ENCODE measurements at places on chromosomes 2 and 18.

DNA sequence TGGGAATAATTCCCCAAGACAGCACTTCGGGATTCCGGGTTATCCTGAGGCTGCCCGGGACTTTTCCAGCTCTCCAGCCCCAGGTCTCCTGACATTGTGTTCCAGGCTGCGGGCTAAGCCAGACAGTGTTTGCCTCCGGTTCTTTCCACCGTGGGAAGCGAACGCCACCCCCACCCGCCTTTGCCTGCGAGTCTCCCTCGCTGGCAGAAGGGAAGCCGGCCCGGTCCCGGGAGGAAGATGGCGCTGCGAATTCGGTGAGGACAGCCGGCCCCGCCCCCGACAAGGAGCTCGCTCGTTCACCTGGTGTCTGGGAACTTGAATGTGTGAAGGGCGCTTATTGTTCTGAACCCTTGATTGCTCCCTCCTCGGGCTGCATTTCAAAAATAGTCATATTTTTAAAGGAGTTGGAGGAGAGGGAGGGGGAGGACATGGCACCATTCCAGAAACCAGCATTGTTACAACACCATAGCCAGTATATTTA lies 2.9 kb downstream of the LRATD1 start:
- peak; percentile 60 for DNase-seq

- no peak for DNase-seq
Observed at GRCh38 chr2:27080140-27080469, 1.7 kb downstream of the EMILIN1 start.

GRCh38 chr2:178858896-178859625 lies 51.8 kb upstream of the TTN start:
- DNase-seq = no peak

GRCh38 chr18:38301621-38302020 lies 736.0 kb upstream of the CELF4 start:
- no peak for DNase-seq

DNA sequence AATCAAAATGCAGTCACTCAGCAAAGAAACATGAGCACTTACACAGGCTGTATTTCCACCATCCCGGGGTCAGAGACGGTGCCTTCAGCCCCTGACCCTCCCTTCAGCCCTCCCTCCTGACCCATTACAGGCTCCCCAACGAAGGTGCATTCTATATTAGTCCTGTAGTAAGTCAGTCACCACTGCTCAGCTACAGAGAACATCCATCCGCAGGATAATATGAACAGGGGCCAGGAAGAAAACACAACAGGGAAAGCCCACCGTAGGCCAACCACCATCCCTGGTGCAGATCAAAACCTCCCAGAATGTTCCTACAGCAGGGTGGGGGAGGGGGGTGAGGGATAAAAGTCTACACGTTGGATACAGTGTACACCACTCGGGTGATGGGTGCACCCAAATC lies 15.1 kb downstream of the PXDN start:
- no peak for DNase-seq

- DNase-seq = peak; percentile 75
Observed at GRCh38 chr2:239991689-239992314, 33.3 kb downstream of the NDUFA10 start.

DNA sequence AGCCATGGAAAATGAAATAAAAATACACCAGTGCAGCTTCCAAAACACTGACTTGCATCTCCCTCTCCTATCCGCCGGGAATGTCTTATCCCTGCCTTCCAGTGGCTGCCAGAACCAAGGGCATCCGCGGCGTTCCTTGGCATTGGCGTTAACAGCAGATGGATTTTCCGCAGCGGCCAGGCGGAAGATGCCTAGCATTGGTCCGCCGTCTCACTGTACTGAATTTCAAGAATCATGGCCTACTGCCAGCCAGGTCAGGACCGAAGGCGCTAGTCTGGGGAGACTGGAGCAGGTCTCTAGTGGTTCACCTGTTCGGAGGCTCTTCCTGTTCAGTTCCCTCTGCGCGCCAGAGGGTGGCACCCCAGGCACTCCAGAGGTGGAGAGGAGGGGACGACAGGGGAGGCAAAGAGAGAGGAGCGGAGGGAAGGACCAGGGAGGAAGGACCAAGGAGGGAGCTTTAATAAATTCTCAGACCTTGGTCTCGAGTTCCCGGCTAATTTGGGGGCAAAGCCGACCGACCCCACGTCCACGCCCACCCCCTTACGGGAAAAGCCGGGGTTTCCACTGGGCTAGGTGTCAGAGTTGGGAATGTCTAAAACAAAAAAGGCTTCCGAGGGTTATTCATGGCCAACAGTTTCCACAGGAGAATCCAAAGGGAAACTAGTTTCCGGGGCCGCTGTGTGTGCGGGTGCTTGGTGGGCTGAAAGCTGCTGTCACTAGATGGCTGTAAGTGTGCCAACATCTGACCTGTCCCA lies 3.7 kb upstream of the BCL2L11 start:
- peak; percentile 53 for DNase-seq

DNA sequence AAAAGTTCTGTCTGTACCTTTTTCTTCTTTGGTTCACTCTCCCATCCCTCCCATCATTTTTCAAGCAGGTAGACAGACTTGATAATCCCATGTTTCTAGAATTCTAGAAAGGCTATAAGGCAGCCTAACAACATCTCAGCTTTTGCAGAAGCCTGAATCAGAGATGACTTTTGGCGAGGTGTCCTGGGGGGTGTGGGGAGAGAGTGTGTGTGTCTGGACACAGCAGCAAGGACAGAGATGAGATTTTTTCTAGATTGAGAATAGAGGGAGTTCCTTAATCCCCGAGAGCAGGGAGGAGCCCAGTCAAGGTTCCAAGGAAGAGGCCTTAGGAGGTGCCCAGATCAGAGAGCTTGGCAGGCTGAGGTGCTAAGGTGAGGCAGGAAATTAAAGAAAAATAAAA lies 22.0 kb upstream of the LAPTM4A start:
- no peak for DNase-seq

GRCh38 chr2:68737711-68738110 lies 3.1 kb downstream of the ARHGAP25 start:
- no peak for DNase-seq

- DNase-seq = no peak
Observed at GRCh38 chr2:130303169-130303568, 39.5 kb upstream of the IMP4 start.

DNA sequence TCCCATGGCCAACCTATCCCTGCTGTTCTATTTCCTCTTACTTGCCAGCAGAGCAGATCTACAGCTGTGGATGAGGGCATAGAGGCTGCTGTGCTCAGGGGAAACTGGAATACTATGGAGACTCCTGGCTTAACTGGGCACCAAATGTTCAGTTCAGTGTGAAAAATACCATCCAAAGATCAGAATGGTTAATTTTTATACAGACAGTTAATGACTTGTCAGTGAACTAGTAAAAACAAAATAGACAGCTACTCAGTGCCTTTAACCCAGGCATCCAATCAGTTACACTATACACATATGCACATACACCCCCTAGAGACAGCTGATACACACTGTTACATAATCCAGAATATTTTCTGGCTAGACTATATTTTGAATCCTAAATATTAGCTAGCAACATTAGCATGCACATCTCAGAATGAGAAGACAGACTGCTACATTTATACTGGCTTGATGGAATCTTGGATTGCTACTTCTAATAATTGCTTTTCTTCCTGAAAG lies 59.1 kb upstream of the WIPF1 start:
- DNase-seq = no peak

DNA sequence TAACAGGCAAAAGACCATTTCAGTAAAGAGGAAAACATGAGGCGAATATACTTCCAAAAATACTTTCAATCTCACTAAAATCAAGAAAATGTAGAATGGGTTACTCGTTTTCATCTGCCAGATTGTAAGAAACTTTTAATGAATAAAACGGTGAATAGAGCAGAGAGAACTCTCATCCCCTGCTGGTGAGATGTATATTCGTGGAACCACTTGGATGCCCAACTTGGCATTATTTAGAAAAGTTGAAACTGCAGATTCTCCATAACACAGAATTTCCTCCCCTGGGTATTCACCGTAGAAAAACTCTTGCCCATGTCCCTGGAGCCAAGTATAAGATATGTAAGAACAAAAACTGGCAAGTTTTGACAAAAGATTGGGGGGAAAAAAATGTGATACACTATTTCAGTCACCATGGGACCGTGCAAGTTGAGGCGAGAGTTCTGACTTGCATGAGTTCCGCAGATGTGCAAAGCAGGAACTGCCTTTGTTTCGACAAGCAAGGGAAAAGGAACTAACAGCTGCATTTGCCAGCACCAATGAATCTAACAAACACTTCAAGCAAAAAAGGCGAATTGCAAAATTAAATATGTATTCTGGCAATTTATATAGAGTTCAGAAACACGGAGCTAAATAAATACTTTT lies 14.8 kb downstream of the TIMM21 start:
- no peak for DNase-seq

- no peak for DNase-seq
Observed at GRCh38 chr2:144936442-144936841, 416.5 kb upstream of the ZEB2 start.

DNA sequence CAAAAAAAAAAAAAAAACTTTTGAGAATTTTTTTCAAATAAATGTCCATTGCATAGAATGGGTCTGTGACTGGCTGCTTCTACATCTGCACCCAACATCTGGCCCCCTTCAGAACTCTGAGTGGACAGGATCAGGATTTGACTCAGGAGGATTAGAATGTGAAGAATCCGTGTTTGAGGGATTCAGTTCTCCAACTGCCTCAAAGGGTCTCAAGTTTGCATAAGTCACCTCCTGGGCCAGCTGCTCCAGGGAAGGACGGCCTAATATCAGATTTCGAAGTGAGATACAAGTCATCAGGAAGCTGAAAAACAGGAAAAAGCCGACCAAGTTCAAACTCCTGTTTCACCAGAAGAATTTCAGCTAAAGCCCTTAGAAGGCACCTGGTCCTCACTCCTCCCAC lies 10.9 kb downstream of the MAT2A start:
- DNase-seq = no peak

Measured in NCI-H1694 (cell line).